Fibroblast of skin of left biceps (primary cell): ENCODE measurements at places on chromosomes 5 and 9.

DNA sequence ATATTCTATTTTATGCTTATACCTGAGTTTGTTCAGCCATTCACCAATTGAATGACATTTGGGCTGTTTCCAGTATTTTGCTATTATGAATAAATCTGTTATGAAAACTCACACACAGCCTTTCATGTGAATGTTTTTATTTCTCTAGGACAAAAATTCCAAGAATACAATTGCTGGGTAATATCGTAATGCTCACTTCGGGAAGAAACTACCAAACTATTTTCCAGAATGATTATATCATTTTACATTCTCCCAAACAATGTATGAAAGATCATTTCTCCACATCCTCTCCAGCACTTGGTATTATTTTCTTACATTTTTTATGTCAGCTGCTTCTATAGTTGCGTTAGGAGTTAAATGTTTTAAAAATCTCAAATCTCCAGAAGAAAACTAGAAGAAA, 58.3 kb upstream of the LHFPL2 start:
- DNase-seq, result no peak

- no peak for DNase-seq
Measured at GRCh38 chr9:85425153-85425611, 316.6 kb downstream of the AGTPBP1 start.

DNA sequence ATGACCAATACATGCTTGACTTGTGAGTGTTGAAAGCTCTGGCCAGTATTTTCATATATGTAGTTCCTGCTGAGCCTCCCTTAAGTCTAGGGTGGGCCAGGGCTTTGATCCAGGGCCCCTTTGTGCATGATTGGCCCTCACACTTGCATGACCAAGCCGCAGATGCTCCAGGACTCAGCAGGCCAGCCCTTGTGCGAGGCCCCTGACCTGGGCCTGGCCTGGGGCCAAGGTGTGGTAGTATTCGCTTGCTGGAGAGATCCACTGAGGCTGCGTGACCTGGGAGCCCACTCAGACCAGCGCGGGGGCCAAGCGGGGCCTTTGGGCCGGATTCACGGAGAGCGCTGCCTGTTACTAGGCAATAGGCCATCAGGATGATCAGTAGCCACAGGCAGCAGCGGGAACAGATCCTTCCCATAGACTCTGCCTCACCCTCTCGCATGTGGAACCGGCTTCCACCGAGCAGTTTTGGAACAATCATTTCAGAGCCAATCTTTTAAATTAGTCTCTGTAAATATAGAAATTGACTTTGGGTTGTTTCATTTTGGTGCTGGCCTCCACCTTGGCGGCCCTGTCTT, 79.0 kb upstream of the PTCH1 start:
- DNase-seq, result no peak

DNA sequence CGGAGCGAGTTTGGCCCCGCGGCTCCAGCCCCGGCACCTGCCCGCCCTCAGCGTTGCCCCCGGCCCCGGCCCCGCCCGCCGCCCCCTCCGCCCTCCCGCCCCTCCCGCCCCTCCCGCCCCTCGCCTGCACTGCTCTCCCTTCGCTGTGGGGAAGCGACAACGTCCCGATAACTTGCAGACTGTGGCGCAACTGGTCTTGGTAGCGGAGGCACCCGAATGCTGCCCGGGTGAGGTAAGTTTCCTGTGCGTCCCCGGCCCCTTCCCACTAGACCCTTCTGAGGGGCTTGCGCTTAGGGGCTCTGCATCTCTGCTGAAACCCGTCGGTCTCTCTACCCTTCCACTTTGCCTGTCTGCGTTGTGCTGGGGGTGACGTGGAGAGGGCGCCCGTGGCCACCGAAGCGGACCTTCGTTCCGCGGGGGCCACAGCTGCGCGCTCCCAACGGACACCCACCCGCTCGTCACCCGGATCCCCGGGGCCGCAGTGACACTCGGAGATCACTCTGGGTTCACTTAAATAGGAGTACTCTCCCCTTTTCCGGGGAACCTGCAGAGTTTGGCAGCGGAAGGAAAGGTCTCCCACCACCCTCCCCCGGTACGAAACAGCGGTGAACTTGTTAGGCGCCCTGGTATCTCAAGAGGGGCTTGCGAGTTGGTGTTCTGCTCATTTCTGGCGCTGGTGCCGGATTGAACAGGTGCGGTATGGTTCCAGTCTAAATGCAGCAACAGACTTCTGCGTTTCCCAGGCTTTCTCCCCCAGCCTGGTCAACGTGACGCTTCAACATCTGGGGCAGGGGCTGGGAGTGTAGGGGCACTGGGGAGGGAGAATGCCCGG, 707 bp downstream of the PIP5K1B start:
- no peak for DNase-seq

DNA sequence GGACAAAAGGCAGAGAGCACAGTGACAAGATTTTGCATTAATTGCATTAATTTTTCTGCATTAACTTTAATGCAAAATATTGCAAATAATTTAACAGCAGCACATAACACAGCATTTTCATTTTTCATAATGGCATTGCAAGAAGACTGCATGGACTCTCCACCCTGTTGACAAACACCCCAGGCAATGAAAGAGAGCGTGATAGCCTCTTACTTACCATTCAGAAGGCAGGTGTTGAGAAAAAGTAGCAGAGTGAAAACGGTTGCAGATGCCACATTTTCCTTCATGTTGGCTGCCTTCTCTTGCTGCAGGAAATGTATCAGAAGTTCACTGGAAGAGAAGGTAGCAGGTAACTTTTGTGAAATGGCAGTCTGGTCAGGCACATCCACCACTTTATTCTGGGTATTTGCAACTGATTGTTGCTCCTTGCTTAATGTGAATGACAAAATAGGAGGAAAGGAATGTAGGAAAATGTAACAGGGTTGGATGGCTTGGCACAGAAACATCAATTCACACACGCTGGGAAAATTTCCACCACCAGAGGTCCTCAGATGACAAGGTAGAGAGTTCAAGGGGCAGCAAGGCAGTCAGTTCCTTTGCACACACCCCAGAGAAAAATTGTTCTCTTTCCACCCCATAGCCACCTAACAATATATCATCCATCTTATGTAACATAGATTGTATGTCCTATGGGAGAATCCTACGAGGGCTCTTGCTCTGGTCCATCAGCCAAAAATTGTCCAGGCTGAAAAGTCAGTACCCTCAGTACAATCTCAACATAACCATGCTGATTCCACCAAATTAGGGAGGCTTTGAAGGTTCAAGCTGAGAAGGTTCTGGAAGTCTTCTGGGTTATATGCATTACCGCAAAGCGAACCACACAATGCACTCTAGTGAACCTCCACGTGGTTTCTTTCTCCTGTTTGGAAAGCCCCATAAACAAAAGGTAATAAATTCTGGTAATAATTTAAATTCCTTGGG, 41.9 kb upstream of the AGXT2 start:
- DNase-seq, result peak; percentile 42

DNA sequence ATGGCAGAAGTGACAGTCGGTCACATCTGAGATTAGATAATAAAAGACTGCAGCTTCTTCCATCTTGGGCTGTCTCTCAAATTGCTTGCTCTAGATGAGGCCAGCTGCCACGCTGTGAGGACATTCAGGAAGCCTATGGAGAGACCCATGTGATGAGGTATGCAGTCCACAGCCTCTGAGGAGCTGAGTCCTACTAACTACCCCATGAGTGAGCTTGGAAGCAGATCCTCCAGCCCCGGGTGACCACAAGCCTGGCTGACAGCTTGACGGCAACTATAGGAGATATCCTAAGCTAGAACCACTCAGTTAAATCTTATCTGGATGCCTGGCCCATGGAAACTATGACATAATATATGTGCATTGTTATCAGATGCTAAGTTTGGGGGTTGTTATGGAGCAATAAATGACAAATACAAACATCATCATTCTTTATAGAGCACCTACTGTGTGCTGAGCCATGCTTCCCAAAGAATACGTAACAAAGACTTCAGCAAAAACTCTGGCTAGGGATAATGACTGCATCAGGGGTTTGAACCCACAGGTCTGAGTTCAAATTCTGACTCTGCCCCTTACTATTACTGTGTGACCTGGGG, 26.7 kb downstream of the KCNV2 start:
- no peak for DNase-seq

DNA sequence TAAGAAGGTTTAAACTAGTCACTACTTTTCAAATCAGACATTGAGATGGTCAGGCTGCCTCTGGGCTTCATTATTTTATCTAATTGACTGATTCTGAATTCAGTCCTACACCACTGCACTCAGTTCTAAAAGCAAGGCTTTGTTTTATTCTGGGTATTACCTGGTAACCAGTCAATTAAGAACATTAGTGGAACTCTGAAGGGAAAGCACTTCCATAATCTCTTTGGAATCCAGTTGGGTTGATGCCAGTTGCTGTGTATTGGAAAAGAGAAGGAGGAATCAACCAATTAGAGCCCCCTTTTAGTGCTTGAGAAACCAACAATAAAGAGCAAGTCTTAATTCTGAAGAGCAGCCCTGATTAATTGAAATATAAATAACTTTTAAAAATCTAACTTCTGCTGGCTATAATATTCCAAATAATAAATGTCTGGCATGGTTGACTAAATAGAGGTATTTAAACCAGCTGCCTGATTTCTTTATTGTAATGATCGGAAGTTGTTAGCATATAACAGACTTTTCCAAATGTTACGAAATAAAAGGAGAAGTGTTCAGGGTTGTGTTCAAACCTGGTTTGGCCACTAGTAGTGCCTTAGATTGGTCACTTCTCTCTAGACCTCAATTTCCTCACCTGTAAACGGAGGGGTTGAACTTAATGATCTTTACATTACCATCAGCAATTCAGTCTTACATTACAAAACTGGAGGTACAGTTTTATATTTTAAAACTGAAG, 32.0 kb downstream of the CPEB4 start:
- no peak for DNase-seq

- no peak for DNase-seq
Measured at GRCh38 chr9:72012646-72013045, 47.8 kb downstream of the C9orf57 start.

DNA sequence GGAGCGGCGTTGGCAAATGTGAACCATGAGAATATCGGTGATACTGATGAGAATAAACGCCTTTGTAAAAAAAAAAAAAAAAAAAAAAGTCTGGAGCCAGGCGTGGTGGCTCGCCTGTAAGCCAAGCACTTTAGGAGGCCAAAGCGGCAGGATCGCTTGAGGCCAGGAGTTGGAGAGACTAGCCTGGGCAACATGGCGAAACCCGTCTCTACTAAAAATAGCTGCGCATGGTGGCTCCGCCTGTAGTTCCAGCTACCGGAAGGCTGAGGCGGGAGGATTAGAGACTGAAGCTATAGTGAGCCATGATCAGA, 425 bp upstream of the NFX1 start:
- DNase-seq, result no peak

GRCh38 chr5:140546851-140547507, 483 bp upstream of the EIF4EBP3 start:
- no peak for DNase-seq

- no peak for DNase-seq
Measured at GRCh38 chr5:34452170-34452828, 203.8 kb upstream of the RAI14 start.

DNA sequence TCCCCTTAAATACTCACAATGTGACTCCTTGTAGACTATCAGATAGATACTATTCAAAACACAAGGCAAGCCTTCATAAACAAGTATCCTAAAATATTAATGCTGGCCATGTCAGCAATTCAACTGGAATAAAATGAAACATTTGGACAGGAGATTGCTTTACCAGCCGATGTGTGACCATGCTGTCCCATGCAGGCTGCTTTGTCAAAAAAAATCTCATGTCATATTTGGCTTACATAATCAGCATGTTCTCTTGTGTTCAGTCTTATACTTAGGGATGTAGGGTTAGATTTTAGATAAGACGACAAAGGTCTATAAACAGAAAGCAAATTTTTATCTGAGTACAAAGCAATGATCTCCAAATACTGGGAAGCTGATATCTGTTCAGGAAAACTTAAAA, 108.5 kb downstream of the NR6A1 start:
- no peak for DNase-seq

- no peak for DNase-seq
Measured at GRCh38 chr5:133687212-133688061, 75.1 kb upstream of the FSTL4 start.

DNA sequence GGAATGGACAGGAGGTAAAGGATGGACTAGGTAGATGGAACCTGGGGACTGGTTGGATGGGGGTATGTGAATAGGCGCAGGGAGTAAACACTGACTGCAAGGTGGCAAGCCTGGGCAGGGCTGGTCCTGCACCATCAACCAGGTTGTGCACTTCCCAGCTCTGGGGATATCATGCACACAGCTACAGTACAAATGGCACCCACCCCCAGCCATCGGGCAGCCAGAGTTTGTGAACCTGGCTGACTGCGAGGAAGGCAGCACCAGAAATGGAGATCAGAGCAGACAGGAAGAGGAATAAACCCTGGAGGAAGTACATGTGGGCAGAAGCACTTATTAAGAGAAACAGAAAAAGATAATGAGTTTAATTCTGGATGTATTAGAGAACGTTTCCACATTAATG, 229.1 kb downstream of the ESM1 start:
- DNase-seq, result no peak
